Spleen (tissue), 13 donors: ENCODE measurements at places on chromosomes 3 and 15.
A peak's percentile ranks its signal among the peaks of the same experiment; 100 is the strongest.

DNA sequence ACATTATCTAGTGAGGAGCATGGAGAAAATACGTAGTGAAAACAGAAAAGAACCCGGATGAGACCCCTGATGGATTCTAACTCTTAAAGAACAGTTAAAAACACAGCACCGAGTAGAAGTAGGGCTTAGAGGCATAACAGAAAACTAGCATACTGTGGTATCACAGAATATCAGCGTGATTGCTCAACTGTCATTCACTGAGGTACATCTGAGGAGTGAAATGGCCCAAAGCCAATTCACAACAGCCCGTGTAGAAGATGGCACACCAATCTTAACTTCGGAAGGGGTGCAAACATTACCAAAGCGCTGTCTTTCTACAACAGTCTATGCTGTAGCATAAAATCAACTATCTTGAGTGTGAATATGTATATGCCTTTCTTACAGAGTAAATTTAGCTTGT, 1.8 kb downstream of the CLASP2 start:
- no peaks in the 10 kb centered on the region for H3K27me3 ChIP-seq
- H3K27ac ChIP-seq: no peak overlapping the region
- H3K4me3 ChIP-seq: peak overlapping the region; percentile 70
- peaks cover 34% of the 10 kb centered on the region for H3K4me1 ChIP-seq

GRCh38 chr15:89101302-89102193, 13.3 kb downstream of the ABHD2 start:
- H3K4me3 ChIP-seq: no peak overlapping the region
- DNase-seq: no peak
- H3K36me3 ChIP-seq: peaks cover 14% of the 10 kb centered on the region
- peaks cover 15% of the 10 kb centered on the region for H3K4me1 ChIP-seq
- no peaks in the 10 kb centered on the region for H3K27me3 ChIP-seq
- peak overlapping the region; percentile 1 for H3K27ac ChIP-seq

- no peak for DNase-seq
- no peak overlapping the region for H3K4me3 ChIP-seq
- no peaks in the 10 kb centered on the region for H3K36me3 ChIP-seq
- peaks cover 39% of the 10 kb centered on the region for H3K4me1 ChIP-seq
Measured at GRCh38 chr3:50600141-50600753, 11.3 kb downstream of the CISH start.

- no peaks in the 10 kb centered on the region for H3K36me3 ChIP-seq
- no peak for DNase-seq
- no peak overlapping the region for H3K4me3 ChIP-seq
- H3K4me1 ChIP-seq: peaks cover 28% of the 10 kb centered on the region
- no peaks in the 10 kb centered on the region for H3K27me3 ChIP-seq
Measured at GRCh38 chr15:67175643-67176071, 78.8 kb downstream of the AAGAB start.

DNA sequence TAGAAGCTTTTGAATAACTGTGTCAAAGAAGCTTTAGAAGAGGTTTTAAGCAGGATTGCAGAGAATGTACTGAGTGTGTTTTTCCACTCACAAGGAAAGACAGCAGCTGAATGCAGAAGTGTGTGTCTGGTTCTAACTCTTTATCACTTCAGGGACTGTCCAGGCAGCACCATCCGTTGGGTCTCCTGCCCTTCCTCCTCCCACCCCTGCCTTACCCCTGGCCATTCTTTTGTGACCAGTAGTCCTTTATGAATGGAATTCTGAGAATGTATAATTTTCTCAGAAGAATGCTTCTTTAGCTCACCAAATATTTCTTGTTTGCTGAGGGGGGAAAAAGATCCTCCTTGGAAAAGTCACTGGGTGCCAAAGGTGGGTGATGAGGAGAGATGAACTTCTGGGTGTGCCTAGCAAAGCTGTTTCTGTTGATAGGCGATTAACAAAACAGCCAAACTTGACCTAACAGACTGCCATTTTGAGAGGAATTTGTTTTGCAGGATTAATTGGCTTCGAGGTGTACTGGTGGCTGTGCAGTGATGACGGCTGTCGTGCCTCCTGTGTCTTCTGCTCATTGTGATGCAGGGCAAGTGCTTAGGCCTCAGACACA, 70.9 kb downstream of the IGF1R start:
- H3K4me1 ChIP-seq: peaks cover 53% of the 10 kb centered on the region
- no peak overlapping the region for H3K27ac ChIP-seq
- H3K27me3 ChIP-seq: no peaks in the 10 kb centered on the region
- no peak for DNase-seq
- no peaks in the 10 kb centered on the region for H3K36me3 ChIP-seq

GRCh38 chr3:59334585-59334984, 284.8 kb upstream of the CFAP20DC start:
- no peaks in the 10 kb centered on the region for H3K27me3 ChIP-seq
- no peaks in the 10 kb centered on the region for H3K36me3 ChIP-seq
- DNase-seq: no peak
- H3K27ac ChIP-seq: no peak overlapping the region
- no peak overlapping the region for H3K4me3 ChIP-seq
